ENCODE measurements at places on chromosomes 6 and 20.

DNA sequence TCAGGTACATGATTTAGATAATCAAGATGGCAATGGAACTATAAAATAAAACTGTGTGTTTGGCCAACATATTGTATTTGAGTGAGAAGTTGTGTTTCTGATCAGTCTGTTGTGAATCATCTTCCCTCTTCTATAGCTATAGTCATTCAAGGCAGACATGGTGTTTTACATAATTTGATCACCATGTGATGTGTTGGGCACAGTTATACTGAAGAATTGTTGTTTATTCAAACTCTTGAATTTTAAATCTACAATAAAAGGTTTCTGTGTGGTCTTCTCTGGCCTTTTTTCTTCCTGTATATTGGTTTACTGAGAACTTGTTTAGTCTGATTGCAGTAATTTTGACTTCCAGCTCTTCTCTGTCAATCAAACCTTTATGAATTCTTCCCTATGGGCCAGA, 4.4 kb downstream of the RNF182 start:
- DNase-seq, result no peak

DNA sequence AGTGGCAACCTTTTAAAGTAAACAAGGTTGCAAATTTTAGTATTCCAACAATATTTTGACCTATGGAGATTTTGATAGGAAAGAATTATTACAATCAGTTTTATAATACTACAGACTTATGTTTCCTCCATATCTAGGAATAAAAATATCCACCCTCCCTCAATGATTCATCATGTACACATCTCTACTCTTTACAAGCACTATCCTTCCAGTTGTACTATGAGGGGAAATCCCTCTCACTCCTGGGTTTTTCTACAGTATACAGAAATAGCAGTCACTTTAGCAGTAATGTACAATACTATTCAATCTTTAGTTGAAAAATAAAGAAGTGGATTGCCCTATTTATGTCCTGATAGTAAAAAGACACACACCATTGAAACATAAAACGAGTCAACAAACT, 46.3 kb upstream of the SCML4 start:
- DNase-seq, result no peak

DNA sequence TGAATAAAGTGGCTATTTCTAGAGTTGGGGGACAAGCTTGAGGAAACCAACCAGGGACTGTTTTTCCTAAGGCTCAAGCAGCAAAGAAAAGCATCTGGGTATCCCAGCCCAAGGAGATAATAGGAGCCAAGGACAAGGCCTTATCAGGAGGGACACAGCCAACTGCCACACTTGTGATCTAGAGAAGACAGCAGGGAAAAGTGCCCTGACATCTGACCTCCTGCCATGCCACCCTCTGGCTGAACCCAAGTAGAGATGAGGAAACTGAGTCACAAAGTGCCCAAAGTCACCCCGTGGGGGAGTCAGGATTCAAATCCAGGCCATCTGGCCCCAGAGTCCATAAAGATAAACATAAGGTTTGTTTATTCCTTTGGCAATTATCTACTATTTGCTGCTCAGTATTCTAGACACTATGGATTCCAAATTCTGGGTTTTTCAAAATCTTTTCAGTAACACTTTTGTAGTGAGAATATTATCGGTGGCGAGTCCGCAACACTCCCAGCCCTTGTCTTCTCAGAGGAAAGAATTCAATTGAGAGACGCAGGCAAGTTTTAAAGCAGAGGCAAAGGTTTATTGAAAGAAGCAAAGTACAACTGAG, 3.5 kb upstream of the LBP start:
- no peak for DNase-seq

- no peak for DNase-seq
Observed at GRCh38 chr6:107805504-107805903, 18.6 kb downstream of the SCML4 start.

GRCh38 chr6:150286460-150286859, 82.4 kb upstream of the IYD start:
- no peak for DNase-seq

DNA sequence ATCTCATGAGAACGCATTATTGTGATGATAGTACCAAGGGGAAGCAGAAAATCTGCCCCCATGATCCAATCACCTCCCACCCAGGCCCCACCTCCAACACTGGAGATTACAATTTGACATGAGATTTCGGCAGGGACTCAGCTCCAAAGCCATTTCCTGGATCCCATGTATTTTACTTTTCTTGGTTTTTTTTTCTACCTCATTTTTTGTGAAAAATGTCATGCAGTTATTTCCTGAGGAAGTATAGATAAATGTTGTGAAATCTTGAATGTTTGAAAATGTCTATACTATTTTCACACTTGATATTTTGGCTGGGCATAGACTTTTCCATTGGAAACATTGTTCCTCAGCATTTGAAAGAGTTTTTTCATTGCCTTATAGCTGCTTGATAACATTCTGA, 9.1 kb upstream of the BRPF3 start:
- no peak for DNase-seq

DNA sequence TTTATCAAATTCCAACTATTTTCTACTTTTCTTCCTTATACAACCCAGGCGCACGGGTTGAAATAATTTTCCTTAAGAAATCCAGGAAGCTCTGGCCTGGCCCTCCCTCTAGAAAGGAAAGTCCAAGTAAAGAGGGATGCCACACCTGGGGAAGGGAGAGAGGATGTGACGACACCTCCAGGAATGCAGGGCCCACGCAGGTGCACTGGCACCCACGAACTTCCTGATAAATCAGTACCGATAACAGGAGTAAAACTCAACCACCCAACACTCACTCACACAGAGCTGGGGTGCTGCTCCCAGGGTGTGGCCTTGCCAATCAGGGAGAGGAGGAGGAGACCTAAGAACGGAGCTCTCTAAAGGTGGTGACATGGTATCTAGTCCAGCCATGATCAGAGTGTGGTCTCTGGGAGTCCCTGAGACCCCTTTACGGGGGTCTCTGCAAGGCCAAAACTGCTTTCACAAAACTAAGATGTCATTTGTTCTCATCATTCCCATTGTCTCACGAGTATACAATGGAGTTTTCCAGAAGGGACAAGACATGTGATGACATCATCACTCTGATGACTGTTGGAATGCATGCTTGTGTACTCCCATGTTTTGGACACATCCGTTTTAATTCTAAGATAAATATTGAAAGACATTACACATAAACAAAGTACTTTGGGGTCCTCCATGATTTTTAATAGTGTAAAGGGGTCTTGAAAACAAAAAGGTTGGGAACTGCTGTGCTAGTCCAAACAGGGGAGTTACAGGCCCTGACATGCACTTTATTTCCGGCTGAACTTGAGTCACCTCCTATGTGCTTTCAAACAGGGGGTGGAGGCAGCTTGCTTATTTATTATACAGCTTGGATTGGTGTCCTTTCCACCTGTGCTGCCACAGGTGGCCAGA, 2.2 kb upstream of the PARD6B start:
- no peak for DNase-seq

DNA sequence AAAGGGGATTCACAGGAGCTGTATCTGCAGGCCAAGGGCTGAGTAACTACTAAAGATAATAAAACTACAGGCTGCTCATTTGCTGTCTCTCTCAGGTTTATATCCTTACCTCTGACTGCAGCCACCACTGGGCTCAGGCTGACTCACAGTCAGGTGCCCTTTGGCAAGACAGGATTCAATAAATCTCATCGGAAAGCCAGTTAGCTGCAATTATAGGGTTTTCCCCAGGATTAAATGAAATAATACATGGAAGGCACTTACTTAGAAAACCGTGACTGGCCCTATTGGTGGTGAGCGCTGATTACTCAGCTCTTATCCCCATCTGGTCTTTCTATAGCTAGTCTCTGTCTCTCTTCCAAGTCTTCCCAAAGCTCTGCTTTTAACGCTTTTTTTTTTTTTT, 26.4 kb downstream of the RMND1 start:
- no peak for DNase-seq

- DNase-seq, result no peak
Observed at GRCh38 chr6:111709201-111709600, 103.5 kb upstream of the TRAF3IP2 start.

DNA sequence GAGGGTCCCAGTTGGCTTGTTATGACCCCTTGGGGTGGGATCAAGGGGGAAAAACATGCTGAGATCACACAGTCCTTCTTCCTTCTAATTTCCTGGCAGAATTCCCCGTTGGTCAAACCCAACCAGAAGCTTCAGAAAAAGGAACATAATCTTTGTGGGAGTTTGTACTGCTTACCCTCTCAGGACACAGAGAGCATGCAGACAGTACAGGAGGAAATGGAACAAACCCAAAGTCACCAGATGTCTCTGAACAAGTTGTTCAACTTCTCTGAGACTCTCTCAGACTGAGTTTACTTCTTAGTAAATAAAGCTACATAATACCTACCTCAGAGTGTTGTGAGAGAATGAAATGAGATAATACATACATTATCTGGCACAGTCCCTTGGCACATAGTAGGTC, 181.1 kb upstream of the TSHZ2 start:
- DNase-seq, result no peak
